ENCODE measurements at places on chromosomes 6 and 20. TPM values are rescaled to one million over a fixed set of nuclear protein-coding genes. Genes with fewer than 3 reads are reported as not detected.

Gene E2F3
- 27.4 TPM for total RNA-seq

Gene CLPSL2
- not detected for total RNA-seq

Gene SAMD5
- not detected for total RNA-seq

Gene GFRAL
- total RNA-seq: not detected

Gene PGBD1
- 3.6 TPM for total RNA-seq

Gene TFAP2B
- total RNA-seq: not detected

Gene SLC22A3
- not detected for total RNA-seq

Gene MYB
- 7.5 TPM for total RNA-seq

Gene C20orf204
- total RNA-seq: 7.6 TPM

Gene MEI4
- not detected for total RNA-seq

Gene SLC22A7
- not detected for total RNA-seq

Gene SLC26A8
- total RNA-seq: not detected

Gene HLA-DRB1
- 46.0 TPM for total RNA-seq

Gene AVP
- total RNA-seq: not detected

Gene CRISP1
- total RNA-seq: not detected

Gene SLC22A1
- total RNA-seq: 0.87 TPM

Gene WFDC10B
- total RNA-seq: not detected

Gene FAM162B
- total RNA-seq: not detected

Gene FAM83C
- not detected for total RNA-seq

Gene PPIL1
- 32.6 TPM for total RNA-seq

Gene RALY
- 233 TPM for total RNA-seq

Gene BTNL2
- total RNA-seq: not detected

Gene BNIP5
- total RNA-seq: not detected

Gene AIF1
- 177 TPM for total RNA-seq

Gene BTBD3
- total RNA-seq: 3.7 TPM

Gene DYNLT2
- total RNA-seq: 2.6 TPM

Gene KHDC1
- total RNA-seq: 6.8 TPM

Gene JPH2
- total RNA-seq: 0.10 TPM

Gene HLA-DPA1
- total RNA-seq: 39.1 TPM

Gene CALHM4
- not detected for total RNA-seq

Gene NRN1
- total RNA-seq: 15.3 TPM

Gene IMPG1
- not detected for total RNA-seq
